ENCODE measurements at places on chromosomes 1 and 21.

DNA sequence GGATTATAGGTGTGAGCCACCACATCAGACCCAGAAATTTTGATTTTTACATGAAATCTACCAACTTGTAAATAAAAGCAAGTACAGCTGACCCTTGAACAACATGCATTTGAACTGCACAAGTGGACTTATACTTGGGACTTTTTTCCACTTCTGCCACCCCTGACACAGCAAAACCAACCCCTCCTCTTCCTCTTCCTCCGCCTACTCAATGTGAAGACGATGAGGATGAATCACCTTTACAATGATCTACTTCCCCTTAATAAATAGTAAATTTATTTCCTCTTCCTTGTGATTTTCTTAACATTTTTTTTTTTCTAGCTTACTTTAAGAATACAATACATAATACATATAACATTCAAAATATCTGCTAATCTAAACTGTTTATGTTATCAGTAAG lies 17.5 kb upstream of the YRDC start:
- no peak for DNase-seq

- peak; percentile 61 for DNase-seq
These were observed 72.2 kb downstream of the CD46 start for GRCh38 chr1:207823880-207824566.

GRCh38 chr1:226498640-226499008 lies 49.9 kb upstream of the STUM start:
- no peak for DNase-seq

DNA sequence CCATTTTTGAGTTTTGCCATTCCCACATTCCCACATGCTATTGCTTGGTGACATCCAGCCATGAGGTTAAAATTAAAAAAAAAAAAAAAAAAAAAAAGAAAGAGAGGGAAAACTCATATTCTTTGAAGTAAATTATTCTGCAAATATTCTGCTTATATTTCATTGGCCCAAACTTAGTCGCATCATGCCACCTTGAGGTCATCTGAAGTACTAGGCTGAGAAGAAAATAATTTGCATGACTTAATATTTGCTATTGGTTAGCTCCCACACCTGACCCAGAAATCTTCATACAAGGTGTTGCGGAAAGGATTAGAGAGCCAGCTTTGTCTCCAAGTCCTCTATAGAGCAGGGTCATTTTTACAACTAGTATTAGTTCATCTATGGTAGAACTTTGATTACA lies 2206.0 kb downstream of the MRPL39 start:
- DNase-seq, result no peak

GRCh38 chr1:232982238-232982944 lies 32.0 kb downstream of the NTPCR start:
- DNase-seq, result no peak

GRCh38 chr1:31208361-31208945 lies 31.2 kb downstream of the NKAIN1 start:
- DNase-seq, result no peak

GRCh38 chr1:180916771-180917170 lies 4.1 kb downstream of the KIAA1614 start:
- no peak for DNase-seq

DNA sequence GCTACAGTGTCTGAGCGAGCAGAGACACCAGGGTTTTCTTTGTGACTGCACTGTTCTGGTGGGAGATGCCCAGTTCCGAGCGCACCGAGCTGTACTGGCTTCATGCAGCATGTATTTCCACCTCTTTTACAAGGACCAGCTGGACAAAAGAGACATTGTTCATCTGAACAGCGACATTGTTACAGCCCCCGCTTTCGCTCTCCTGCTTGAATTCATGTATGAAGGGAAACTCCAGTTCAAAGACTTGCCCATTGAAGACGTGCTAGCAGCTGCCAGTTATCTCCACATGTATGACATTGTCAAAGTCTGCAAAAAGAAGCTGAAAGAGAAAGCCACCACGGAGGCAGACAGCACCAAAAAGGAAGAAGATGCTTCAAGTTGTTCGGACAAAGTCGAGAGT lies 2.7 kb downstream of the ZBTB18 start:
- no peak for DNase-seq

GRCh38 chr1:17857996-17858395 lies 102.9 kb downstream of the ACTL8 start:
- no peak for DNase-seq

DNA sequence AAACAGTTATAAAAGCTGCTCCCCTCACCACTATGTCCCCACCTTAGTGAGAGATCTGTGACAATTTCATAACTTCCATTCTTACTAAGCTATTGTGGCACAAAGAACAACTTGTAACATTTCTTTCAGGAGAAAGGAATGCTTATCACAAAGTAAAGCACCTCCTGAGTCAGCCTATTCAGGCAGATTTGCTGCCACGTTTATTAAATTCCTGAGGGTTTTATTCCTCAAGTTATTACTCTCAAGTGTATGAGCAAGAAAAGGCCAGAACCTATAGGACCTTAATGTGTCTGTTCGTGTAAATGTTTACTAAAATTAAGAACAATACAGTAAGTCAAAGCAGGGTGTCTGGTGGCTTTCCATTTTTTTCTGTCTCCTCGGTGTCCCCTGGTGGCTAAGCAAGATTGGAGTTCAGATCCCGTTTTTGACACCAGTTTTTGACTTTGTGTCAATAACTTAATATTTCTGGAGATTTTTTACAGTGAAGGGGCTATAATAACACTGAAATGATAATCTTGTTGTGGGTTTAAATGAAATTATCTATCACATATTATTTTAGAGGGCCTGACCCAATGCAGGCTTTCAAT lies 1539.6 kb downstream of the BRINP3 start:
- no peak for DNase-seq

GRCh38 chr1:86370601-86371022 lies 25.5 kb downstream of the ODF2L start:
- no peak for DNase-seq

- no peak for DNase-seq
These were observed 51.1 kb upstream of the NEK2 start for GRCh38 chr1:211726467-211726995.

GRCh38 chr1:75791022-75791421 lies 5.0 kb downstream of the RABGGTB start:
- no peak for DNase-seq

- DNase-seq, result no peak
These were observed 48.3 kb upstream of the ZNF648 start for GRCh38 chr1:182109771-182110170.

GRCh38 chr1:18998016-18998724 lies 41.7 kb upstream of the IFFO2 start:
- no peak for DNase-seq

DNA sequence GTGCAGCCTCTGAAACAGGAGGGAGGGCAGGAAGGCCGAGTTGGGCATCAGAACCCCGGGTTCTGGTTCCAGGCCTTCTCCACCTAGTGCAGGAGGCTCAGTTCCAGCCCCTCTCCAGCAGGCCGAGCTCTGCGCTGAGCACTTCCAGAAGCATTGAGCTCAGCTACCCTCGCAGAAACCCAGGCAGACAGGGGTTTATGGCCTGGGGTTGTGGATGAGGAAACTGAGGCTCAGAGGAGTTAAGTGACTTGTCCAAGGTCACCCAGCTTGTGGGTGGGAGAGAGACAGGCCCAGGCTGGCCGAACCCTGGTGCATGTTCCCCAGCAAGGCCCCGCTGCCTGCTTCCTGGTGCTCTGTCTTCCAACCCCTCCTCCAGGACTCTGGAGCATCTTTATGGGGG lies 348.9 kb downstream of the PTPRU start:
- DNase-seq, result no peak

DNA sequence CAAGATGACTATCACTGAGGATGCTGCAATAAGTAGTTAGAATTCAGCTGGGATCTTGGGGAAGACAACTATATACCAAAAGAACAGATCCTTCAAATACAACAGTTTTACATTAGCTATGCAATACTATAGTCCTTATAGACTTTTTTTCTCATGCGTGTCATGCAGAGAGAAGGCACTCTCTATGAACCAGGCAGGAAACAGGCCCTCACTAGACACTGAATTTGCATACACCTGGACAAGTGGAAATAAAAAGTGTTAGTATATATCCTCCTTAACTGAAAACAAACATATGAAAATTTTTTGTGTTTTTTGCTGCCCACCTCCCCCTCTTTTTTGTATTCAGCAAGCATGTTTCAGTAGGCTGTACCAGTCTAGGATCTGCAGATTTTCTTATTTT lies 29.9 kb downstream of the TMCO1 start:
- no peak for DNase-seq

DNA sequence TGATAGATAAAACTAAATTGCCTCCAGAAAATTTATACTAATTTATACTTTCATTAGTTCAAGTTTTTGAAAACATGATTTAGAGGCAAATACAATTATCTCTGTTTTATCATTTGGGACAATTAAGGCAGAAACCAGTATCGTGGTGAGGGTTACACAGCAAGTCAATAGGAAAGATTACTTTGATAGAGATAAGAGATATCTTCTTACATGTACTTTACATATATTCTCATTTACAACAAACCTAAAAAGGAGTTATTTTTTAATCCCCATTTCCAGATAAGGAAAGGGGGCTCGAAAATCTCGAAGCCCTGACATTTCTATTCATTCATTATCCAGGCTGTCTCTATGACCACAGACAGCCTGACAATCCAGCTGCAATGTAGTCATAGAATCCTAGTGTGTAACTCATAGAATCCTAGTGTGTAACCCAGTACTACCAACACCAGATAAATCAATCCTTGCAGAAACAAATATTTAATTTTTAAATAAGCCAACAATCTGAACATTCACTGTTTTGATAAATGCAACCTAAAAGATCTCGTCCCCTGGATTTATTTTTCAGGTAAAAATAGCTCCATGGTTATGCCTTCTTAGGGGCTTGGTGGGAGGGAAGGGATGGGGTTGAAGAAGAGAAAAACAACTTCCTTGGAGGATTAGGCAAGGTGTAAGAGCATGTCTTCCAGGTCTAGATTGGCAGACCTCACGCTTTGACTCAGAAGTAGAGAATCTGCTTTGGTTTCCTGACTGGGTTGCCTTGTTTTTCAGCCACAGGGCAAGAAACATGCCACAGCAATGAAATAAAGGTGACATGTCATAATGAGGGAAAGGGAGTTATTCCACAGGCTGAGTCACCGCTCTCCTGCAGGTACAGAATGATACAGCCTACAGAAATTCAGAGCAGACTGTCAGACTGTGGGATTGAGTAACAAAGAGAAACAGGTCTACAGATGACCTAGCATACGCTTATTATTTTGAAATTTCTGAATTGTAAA lies 45.6 kb downstream of the IRF2BP2 start:
- no peak for DNase-seq

- DNase-seq, result no peak
These were observed 122.3 kb downstream of the TGFB2 start for GRCh38 chr1:218467101-218468072.

DNA sequence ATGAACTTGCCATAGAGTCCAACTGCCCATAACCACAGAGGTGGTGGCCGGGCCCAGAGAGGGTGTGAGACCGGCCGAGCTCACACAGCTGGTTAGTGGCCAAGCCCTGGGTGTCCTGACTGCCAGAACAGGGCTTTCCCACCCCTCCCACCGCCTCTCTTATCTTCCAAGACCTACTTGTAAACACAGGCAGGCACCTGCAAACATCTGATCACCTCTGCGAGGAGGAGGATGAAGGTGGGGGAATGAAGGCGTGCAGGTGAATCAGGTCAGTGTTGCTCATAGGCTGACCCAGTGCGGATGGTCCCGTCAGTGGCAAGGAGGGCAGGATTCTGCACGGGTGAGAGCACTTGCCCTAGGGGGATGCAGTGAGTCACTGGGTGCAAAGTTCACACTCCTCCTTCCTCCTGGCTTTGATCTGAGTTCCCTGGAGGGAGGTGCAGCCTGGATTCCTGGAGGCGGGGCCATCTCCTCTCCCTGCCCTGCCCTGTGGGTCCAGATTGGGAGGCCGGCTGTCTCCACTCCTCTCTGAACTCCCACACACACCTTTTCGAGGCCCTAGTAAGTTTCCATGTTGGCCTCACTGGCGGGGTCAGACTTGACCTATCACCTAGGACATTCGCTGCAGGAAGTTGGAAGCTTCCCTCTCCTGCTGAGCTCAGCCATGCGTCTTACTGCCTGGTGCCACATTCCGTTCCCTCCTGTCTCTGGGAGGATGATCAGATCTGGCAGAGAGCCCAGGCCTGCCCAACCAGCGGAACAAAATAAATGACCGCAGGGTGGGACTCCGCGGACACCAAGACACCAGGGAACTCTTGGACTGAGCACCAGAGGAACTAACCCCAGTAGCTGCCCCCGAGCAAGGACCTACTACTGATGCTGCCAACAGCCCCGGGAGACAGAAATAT lies 7.3 kb downstream of the UQCRHL start:
- peak; percentile 68 for DNase-seq

DNA sequence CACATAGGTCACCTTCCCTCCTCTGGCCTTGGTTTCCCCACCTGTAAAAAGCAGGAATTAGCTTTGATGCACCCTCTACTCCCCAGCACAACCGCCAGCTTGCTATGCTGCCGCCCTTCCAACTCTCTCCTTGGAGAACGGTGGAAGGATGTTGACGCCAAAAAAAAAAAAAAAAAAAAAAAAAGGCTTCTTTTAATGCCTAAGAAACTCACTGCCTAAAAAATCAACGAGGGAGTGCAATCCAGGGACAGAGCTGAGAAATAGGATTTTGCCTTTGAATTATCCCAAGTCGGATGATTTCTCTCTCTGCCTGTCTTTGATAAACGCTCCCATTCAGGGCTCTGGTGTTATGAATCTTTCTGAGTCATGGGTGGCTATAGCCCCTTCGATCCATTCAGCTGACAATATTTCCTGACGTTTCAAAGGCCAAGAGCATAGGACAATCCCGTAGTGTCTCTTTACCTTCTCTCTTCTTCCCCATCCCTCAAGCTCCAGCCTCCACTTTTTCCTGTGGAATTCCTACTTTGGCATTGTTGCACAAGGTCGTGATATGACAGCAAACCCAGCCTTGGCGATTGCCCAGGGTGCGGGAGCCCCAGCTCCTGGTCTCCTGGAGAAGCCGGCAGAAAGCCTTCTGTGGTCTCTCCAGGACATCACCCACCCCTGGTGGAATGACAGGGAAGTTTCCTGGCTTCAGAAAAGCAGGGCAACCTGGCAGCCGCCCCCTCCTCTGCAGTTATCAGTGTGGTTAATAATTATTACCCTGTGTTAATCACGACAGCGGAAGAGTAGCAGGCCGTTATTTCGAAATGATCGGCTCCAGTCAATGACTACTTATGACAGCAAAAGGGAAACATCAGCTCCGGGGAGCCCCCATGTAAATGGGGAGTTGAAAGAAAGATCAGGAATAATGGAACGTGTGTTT lies 8.0 kb upstream of the PLXNA2 start:
- no peak for DNase-seq

DNA sequence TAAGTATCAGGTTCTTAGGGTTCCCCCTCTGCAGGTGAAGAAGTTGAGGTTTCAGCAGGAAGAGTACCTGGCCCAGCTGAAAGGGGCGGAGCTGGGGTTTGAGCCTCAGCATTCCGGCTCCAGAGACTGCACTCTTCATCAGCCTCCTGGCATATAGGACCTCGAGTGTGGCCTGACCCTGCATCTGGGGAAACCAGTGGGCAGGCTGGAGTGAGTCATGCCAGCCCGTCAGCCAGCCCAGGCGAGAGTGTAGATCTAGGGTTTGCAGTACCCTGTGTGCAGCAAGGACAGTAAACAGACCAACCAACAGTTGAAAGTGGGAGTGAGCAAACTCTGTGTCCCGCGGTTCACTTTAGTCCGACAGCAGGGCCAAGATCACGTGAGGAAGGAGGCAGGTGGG lies 14.1 kb downstream of the MFSD2A start:
- no peak for DNase-seq
